ENCODE measurements at places on chromosomes 5 and 9. TPM values are rescaled to one million over a fixed set of nuclear protein-coding genes. Genes with fewer than 3 reads are reported as not detected.

MYMK gene
- total RNA-seq, result not detected

TAS2R1 gene
- not detected for total RNA-seq

IFNB1 gene
- total RNA-seq, result not detected

CDH12 gene
- total RNA-seq, result not detected

CAMK2A gene
- 0.69 TPM for total RNA-seq

SNCAIP gene
- total RNA-seq, result 0.05 TPM

PCDHB16 gene
- total RNA-seq, result 0.09 TPM

TLN1 gene
- 145 TPM for total RNA-seq

AK6 gene
- total RNA-seq, result 34.4 TPM

CATSPER3 gene
- total RNA-seq, result 0.15 TPM

DEPDC1B gene
- total RNA-seq, result 15.4 TPM

HTR4 gene
- not detected for total RNA-seq

ITGA1 gene
- 2.0 TPM for total RNA-seq

GRIN3A gene
- total RNA-seq, result not detected

DOCK8 gene
- 0.51 TPM for total RNA-seq

PLPPR1 gene
- not detected for total RNA-seq

QSOX2 gene
- total RNA-seq, result 26.8 TPM

CORO2A gene
- total RNA-seq, result 1.8 TPM

PCDHGA6 gene
- 0.22 TPM for total RNA-seq

PBX3 gene
- 12.4 TPM for total RNA-seq

CDC23 gene
- 34.2 TPM for total RNA-seq

ADAMTS12 gene
- total RNA-seq, result 7.1 TPM

TLR4 gene
- total RNA-seq, result 0.10 TPM

FBXW2 gene
- total RNA-seq, result 37.2 TPM

RIMOC1 gene
- total RNA-seq, result 9.0 TPM

RLN1 gene
- total RNA-seq, result not detected
